ENCODE measurements at places on chromosomes 6 and 20.

- no peak for DNase-seq
Measured at GRCh38 chr6:82588020-82588419, 224.4 kb downstream of the TPBG start.

- DNase-seq, result no peak
Measured at GRCh38 chr6:112571488-112572270, 224.5 kb downstream of the RFPL4B start.

- no peak for DNase-seq
Measured at GRCh38 chr20:21101932-21102575, 4.1 kb downstream of the LINC00237 start.

- DNase-seq, result no peak
Measured at GRCh38 chr6:38370653-38371601, 268.8 kb downstream of the BTBD9 start.

- no peak for DNase-seq
Measured at GRCh38 chr6:3290149-3290930, 31.6 kb downstream of the PSMG4 start.

DNA sequence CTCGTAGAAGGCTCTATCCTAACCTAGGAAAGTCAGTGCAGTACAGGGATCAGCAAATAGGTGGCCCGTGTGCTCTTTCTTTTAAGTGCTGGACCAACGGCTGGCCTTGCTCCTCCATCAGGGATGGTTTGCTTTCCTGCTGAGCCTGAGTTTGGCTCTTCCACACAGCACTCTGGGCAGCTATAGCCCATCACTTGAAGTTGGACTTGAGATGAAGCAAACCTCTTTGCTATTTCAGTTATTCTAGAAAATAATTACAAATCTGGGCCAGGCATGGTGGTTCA, 66.9 kb upstream of the KCNK16 start:
- no peak for DNase-seq

DNA sequence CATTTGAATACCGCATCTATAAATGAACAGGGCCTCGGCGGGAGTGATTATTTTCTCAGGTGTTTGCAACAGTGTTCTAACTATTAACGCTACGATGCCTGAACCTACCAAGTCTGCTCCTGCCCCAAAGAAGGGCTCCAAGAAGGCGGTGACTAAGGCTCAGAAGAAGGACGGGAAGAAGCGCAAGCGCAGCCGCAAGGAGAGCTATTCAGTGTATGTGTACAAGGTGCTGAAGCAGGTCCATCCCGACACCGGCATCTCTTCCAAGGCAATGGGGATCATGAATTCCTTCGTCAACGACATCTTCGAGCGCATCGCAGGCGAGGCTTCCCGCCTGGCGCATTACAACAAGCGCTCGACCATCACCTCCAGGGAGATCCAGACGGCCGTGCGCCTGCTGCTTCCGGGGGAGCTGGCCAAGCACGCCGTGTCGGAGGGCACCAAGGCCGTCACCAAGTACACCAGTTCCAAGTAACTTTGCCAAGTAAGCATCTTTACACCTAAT, 70.9 kb downstream of the HFE start:
- DNase-seq, result no peak

DNA sequence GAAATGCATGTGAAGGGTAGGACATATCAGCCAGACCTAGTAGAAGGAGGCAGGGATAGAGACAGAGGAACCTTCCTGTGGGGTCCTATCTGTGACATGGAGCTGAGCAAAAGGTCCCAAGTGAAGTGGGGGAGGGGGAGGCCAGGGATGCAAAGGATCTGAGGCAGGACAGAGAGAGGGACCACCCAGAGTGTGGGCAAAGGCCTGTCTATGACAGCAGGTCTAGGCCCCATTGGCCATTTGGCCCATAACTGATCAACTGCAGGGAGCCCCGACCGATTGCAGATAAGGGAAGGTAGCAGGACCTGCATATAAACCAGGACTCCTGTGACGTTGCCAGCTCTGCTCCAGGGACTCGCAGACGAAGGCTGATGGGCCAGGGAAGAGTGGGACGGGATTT, 49.6 kb upstream of the SYNDIG1 start:
- DNase-seq, result no peak

- DNase-seq, result no peak
Measured at GRCh38 chr6:105593805-105594671, 191.2 kb upstream of the PREP start.

Measured in HFF-Myc (cell line).